ENCODE measurements at places on chromosomes 3 and 15.
A peak's percentile ranks its signal among the peaks of the same experiment; 100 is the strongest.

DNA sequence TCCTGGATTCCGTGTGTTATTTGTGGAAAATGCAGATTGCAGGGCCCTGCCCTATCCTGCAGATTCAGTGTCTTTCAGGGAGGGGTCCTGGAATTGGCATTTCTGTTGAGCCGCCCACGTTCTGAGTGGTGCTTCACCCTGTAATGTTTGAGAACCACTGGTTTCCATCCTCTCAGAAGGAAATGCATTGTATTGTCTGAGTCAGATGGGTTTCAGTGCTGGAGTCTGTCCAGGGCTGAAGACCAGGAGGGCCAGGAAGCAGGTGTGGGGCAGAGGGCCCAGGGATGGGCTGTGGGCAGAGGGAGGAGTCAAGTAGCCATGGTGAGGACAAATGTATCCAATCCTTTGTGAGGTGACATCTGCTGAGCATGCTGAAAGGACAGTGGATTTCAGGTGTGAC is 123.8 kb downstream of the SV2B start:
- DNase-seq: no peak

GRCh38 chr3:172002512-172003078 is 36.8 kb upstream of the FNDC3B start:
- DNase-seq: no peak

GRCh38 chr3:195441476-195441991 is 1.3 kb downstream of the ACAP2 start:
- DNase-seq: peak; percentile 61

GRCh38 chr3:62696011-62696410 is 179.2 kb downstream of the CADPS start:
- no peak for DNase-seq

GRCh38 chr3:52939600-52939999 is 42.3 kb upstream of the STIMATE start:
- no peak for DNase-seq

DNA sequence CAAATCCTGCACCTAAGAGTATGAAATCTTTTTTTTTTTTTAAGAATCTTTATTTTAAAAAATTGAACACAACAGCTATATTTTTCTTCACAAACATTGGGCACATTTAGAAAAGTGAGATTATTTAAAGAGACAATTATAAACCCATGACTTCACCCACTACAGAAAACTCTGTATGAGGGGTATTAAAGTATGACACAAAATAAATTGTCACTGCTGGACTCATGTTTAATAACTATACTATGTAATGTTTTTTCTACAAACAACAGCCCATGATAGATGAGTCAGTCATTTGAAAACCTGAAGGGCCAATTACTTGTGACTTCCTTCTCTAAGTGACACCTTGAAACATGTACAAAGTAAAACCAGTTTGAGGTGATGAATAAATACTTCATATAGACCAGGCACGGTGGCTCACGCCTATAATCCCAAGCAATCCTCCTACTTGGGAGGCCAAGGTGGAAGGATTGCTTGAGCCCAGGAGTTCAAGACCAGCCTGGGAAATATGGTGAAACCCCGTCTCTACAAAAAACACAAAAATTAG is 36.0 kb downstream of the AQR start:
- no peak for DNase-seq

DNA sequence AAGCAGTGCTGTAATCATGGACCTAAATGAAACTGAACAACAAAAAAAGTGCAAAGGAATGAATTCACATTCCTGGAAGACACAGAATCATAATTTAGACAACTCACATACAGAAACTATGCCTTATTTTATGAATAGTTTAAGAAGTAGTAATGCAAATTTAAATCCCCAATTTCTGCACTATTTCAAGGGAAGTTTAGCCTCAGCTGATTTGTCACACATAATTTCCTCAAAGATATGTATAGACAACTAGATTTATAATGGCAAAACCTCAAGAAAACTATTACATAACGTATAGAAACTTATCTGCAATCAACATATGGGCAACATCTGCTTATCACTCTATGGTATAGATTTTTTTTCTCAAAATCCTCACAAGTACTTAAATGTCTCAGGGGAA is 7.8 kb upstream of the PTX3 start:
- DNase-seq: no peak

DNA sequence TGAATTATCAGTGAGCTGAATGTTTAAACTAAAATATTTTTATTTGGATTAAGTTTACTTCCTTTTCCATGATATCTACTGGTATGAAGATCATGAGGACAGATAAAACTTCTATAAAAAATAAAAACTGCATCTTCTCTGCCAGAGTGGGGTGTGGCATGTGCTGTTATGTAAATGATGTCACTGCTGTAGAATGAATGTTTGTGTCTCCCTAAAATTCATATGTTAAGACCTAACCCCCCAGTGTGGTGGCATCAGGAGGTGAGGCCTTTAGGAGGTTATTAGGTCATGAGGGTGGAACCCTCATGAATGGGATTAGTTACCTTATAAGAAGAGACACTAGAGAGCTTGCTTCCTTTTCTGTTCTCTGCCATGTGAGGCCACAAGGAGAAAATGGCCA is 178.7 kb upstream of the DPH6 start:
- DNase-seq: no peak

GRCh38 chr3:42684632-42685362 is 540 bp upstream of the KLHL40 start:
- DNase-seq: no peak

DNA sequence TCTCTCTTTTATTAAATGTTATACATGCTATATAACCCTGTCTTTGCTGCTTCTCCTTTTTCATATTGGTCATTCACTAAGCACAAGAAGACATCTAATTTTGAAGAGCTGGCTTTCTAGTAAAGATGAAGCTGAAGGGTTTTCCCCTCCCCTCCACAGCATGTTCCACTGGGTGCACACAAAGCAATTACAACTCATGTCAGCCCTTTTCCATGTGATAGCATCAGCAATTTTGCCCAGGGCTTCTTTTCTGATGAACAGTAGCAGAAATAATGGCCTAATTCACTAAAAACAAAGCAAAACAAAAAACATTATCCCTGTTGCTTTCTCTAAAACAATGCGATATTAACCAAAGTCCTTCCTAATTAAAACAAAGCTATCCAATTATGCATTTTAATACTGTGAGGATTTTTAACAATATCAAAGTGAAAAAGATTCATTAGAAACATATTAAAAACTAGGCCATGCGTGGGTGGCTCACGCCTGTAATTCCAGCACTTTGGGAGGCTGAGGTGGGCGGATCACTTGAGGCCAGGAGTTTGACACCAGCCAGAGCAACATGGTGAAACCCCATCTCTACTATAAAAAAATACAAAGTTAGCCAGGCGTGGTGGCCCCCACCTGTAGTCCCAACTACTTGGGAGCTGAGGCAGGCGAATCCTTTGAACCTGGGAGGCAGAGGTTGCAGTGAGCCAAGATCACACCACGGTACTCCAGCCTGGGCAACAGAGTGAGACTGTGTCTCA is 12.2 kb upstream of the PIK3R4 start:
- DNase-seq: peak; percentile 67

DNA sequence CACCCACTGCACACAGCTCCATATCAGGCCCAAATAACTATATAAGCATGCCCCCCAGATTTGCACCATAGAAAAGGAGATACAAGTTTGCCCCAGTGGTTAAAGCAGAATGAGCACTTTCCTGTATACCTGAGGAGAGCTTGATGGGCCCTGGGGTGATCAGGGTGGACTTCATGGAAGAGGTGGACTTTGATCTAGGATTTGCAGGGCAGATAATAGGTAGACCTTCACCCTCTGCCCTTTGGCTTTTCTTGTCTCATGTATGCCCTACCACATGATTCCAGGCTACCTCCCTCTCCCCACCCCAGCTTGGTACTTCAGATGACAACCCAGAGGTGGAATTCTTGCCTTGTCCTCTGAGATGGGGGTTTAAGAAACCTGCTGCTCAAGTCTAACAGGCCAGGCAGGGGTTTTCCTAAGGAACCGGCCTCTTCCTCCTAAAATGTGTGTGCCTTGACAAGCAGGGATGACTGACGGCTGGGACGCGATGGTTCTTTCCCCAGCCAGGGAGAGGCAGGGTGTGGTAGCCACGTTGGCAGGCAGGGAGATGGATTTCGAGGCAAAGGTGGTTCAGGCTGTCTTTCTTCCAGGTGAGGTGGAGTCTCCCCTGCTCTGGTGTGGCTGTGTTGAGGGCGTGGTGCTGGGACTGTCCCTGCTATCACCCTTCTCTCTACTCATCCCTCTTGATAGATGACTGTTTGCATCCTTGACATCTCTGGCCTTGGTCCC is 6.6 kb upstream of the RHCG start:
- DNase-seq: no peak

DNA sequence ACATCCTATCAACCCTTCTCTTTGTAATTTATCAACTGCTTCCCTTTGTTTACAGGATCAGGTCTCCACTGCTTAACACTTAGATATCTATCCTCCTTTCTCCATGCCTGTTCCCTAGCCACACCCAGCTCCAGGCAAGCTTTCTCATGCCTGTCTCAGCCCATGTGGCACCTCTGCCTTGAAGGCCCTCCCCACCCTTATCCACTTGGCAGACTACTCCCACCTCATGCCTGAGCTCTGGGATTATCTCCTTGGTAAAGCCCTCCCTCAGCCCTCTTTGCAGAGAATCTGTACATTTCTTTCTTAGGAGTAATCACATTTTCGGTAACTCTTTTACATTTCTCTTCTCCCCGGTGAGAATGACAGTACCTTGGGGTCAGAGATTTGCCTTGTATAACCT is 96.0 kb downstream of the ATP1B3 start:
- DNase-seq: no peak

DNA sequence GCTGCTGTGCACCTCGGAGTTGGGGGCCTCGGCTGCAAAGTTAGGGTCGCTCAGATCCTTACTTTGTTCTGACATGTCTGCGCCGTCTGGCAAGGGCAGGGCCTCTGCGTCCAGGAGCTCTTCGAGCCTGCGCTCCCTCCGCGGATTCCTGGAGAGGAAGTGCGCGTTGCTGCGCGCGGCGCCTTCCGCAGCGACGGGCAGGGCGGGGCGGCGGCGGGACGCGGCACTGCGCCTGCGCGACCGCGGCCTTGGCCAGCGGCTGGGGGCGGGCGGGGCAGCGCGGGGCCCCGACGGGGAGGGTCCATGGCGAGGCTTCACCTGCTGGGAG is at the start of gene NDN:
NDN (minus strand) TSS at position 163 of the 328 bp plus-strand sequence; CDS start at position 75, 88 bp downstream.
- peak; percentile 72 for DNase-seq

GRCh38 chr15:90259524-90259923 is 5.9 kb upstream of the NGRN start:
- no peak for DNase-seq

DNA sequence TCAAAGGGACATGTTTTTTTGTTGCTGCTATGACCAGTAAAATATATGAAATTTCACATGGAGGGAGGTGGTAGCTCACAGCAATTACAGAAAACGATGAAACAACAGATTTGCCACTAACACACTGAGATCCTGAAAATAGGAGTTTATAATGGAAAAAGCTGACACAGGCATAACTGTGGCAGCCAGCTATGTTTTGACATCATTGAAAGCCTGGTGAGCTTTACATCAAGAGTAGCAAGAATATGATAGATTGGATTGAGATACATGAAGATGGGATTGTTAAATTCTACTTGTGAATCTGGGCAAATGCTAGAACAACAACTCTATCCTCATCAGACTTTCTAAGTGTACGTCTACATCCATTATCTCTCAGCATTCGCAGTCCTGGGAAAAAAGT is 760.7 kb downstream of the GRM7 start:
- no peak for DNase-seq

DNA sequence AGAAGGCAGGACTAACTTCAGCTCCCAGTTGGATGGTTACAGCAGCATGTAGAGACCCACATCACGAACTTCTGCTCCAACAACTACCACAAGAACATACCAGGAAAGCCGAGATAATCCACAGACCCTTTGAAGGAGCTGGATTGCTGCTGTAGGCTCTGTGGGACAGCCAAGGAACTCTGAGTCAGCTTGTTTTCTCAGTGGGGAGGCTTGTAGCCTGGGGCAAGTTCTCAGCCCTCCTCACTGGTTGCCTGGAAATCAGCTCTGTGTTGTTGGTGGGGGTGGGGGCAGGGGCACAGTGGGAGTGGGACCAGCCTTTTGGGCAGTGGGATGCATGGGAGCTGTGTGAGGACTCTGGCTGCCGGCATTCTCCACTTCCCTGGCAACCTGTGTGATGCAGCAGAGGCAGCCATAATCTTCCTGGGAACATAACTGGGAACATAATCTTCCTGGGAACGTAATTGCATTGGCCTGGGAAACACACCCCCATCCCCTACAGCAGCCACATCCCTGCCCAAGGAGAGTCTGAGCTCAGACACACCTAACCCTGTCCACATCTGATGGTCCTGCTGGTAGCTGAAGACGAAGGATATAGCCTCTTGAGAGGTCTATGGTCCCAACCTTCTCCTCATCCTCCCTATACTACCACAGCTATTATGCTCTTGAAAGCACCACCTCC is 153.1 kb downstream of the PEAK1 start:
- no peak for DNase-seq

DNA sequence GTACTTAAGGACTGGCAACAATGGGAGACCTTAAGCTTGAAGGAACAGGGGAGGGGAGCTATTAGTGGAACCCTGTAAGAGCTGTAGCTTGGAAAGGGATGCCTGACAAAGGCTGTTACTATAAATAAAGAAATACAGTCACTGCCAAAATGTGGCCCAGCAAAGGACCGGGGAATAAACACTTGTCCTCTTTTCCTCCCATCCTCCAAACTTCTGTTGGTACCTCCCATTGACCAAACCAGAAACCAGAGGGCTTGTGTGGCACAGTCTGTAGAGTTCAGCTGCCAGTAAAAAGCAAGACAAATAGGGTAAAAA is 25.1 kb upstream of the TCF12 start:
- DNase-seq: no peak

GRCh38 chr3:149971403-149972075 is 844 bp upstream of the PFN2 start:
- DNase-seq: no peak

GRCh38 chr15:75143738-75144334 is 57.8 kb upstream of the C15orf39 start:
- DNase-seq: no peak

DNA sequence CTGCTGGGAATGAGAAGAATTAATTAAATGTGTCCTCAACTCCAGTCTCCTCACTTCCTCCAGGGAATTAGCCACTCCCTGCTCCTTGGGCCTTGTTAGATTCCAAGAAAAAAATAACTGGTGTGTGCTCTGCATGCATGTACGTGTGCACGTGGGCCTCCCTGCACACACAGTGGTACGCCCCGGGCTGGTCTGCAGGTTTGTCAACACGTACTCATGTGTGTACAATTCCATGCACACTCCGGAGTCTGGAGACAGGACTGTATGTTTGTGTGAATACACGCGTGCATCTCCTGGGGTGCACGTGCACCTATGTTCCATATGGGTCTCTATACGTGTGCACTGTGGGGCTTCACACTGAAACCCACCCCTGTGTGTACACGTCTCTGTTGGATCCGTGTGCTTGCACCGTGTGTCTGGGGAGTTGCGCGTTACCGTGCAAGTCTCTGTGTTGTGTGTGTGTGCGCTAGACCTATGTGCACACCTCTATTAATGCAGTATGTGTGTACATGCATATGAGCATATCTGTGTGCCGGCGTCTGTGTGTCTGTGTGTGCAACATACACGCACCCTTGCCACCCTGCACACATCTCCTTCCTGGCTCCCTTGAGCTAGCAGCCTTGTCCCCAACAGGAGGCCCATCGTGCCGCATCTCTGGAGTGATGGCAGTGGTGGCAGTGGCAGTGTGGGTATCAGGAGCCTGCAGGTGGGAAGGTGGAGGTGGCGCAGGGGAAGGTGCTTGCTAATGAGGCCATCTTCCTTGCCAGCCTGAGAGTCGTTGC is 210.1 kb downstream of the TBC1D2B start:
- DNase-seq: no peak

GRCh38 chr3:150049317-150049716 is 78.6 kb upstream of the PFN2 start:
- no peak for DNase-seq

All from COLO829 (cell line).